Naive thymus-derived CD4-positive, alpha-beta T cell (primary cell): ENCODE measurements at places on chromosomes 2 and 18.

DNA sequence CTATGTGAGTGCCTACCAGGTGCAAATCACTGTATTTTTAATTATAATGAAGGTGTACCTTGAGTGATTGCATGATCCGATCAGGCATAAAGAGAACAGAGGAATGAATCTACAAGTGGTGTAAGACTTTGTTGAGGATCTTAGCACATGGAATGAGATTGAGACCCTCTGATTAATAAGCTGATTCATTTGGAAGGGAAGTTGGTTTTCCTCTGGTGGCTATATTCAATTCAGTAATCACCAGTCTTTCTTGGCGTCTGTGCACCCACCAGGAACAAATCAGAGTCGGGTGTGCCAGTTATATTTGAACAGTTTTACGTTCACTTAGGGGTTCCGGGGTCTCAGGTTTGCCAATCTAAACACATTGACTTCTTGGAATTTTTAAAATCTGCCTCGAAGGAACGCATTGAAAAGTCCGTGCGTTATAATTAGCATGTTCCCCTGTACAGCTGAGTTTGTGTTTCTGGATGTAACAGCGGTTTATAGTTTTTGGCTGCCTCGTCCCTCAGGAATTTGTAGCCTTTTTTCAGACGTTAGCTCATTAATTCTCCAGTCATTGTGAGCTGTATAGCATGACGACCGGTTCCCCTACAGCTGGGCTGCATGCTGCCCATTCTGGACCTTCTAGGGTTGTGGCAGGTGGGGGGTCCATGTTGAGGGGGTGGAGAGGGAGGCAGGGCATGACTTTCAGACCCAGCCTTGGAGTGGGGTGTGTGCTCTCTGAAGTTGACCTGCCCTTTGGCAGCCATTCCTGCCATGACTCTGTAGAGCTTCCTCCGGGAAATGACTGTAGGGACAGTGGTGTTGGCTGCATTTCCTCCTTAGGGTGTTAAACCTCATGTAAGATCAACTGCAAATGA lies 20.3 kb downstream of the MYO1B start:
- no peak for DNase-seq

GRCh38 chr18:63155169-63155852 lies 164.3 kb downstream of the BCL2 start:
- DNase-seq, result peak; percentile 85

GRCh38 chr2:43225093-43225787 lies 1.2 kb downstream of the ZFP36L2 start:
- peak; percentile 58 for DNase-seq

- no peak for DNase-seq
Observed at GRCh38 chr2:172242961-172243360, 140.3 kb upstream of the DLX2 start.

GRCh38 chr2:138476940-138477339 lies 24.6 kb upstream of the SPOPL start:
- no peak for DNase-seq

GRCh38 chr2:219650426-219651248 lies 23.2 kb downstream of the SLC4A3 start:
- no peak for DNase-seq

DNA sequence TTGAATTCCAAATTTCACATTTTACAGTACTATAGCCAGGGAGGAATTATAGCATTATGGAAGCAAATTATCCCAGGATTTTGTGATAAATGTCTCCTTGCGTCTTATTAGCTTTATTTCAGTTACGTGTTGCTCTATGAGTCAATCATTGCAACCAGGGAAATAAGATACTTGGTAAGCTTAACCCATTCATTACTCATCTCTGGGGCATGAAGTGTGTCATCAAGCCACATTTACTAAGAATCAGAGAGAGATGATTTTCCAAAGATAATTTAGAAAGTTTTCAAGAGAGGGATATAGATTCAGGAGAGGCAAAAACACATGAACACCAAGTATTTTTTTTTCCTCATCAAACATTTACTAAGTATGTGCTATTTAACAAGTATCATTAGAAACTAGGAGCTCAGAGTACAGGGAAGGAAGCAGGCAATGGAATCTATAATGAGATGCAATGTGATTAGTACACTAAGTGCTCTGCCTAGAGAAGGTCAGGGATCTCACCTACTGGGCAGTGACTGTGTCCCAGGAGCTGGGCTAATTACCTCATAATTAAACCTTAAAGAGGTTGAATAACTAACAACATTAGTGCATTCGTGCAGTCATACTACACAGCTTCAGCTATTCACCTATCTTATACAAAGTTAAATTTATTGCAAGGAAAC lies 217.8 kb upstream of the NXPH2 start:
- no peak for DNase-seq
